ENCODE measurements at places on chromosomes 16 and 17.

- DNase-seq, result no peak
Observed at GRCh38 chr17:14301279-14302090, 604 bp downstream of the HS3ST3B1 start.

DNA sequence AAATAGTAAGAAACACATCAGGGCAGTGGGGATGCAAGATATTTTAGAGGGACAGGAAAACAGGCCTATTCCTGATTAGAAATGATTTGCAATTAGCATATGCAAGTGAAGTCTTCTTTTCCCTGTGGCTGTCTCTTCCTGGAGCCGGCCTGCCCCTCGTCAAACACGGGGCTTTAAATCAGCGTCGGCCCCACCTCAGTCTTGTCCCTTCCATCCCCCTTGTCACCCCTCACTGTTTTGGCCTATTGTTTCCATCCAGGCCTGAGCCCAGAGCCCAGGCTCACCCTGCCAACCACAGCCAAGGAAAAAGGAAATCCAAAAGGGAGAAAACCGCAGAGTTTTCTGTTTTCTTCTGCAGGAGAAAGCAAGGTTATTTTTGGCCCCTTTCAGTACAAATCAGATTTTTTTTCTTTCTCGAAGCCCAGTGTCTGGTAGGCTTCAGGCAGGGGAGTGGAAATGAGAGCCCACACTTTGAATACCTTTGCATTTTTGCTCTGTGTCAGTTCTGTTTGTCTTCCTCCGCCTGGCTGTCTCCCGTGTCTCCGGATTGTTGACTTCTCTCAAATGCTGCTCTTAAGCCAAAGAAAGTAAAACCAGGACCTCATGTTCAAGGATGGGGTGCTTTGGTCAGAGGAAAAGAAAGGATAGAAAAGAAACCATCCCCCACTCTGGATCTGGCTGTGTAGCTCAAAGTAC is 399.9 kb upstream of the CDH11 start:
- DNase-seq, result no peak

- DNase-seq, result peak; percentile 69
Observed at GRCh38 chr17:8673612-8674011, 43.1 kb upstream of the MYH10 start.

DNA sequence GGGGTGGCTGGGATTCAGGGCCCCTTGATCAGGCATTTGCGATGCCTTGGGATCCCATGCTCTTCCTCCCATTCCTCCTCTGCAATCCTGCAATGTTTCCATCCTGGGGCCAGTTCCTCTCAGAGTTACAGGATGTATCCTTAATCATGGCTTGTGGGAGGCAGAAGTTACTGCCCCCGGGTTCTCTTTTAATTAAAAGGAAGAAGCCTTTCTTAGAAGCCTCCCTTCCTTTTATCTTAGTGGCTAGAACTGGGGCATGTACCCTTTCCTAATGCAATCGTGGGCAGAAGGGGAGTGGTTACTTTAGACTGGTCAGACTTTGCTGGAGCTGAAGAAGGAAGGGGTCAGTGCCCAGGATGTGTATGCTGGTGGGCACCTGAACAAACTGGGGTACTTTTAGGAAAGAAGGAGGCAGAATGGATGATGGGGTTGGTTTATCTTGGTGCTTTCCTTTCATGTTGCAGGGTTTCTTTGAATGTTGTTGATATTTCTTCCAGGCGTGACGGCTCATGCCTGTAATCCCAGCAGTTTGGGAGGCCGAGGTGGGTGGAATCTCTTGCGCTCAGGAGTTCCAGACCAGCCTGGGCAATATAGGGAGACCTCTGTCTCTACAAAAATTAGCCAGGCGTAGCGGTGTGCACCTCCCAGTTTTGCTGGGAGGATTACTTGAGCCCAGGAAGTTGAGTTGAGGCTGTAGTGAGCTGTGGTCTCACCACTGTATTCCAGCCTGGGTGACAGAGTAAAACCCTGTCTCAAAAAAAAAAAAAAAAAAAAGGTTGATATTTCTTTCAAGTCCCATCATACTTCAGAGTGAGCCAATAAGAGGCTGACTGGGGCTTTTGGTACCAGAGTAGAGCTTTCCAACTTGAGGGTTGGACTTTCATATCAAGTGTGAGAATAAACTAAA is 13.2 kb upstream of the SPN start:
- DNase-seq, result no peak

- DNase-seq, result no peak
Observed at GRCh38 chr17:14746822-14747602, 446.1 kb downstream of the HS3ST3B1 start.

DNA sequence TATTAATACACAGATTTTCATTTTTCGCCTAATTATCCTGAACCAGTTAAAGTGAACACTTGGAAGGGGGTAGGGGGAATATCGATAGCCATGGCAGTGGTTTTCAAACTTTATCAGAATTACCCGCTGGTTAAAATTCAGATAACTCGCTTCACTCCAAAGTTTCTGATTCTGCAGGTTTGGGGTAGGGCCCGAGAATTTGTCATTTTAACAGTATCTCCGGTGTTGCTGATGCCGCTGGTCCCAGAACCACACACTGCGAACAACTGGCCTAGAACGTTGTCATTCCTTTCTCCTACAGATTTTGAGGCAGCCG is 313 bp upstream of the NSRP1 start:
- no peak for DNase-seq

DNA sequence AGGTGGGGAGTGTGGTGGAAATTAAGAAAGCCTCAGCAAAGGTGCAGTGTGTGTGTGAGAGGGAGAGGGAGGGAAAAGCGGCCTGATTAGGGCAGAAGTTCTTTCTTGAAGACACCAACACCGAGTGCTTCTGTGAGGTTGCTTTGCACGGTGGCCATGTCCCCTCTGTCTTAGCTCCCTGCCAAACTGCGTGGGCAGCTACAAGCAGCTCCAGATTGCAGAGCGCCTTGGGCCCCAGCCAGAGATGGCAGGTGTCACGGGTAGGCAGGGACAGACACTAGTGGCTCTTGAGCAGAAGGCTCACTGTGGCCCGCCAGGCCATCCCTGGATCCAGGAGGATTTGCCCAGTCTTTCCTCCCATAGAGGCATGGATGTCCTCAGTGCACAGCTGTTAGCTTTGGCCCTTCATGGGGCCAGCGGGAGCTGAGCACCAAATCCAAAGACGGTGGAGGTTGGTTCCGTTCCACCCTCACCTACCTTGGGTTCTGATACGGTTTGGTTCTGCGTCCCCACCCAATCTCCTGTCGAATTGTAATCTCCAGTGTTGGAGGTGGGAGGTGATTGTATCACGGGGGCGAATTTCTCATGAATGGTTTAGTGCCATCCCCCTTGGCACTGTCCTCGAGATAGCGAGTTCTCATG is 21.4 kb downstream of the KIAA0513 start:
- DNase-seq, result no peak

DNA sequence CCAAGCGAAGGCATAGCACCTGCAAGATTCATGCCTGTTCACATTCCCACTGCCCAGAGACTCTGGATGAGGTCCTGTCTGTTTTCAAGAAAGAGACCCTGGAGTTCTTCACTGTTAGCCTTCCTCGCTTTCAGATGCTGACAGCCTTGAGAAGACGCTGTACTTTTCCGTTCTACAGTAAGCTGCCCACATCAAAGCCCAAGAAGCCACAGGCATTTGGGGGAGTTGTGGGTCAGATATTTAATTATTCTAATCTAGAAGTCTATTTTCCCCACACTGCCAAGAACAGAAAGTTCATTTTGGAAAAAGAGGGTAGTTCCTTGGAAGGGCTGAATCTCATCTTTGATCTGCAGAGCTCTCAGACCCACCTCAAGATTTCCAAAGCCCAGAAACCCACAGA is 127.9 kb downstream of the AXIN2 start:
- DNase-seq, result no peak

GRCh38 chr16:86869288-86870022 is 291.1 kb downstream of the FOXL1 start:
- DNase-seq, result no peak

DNA sequence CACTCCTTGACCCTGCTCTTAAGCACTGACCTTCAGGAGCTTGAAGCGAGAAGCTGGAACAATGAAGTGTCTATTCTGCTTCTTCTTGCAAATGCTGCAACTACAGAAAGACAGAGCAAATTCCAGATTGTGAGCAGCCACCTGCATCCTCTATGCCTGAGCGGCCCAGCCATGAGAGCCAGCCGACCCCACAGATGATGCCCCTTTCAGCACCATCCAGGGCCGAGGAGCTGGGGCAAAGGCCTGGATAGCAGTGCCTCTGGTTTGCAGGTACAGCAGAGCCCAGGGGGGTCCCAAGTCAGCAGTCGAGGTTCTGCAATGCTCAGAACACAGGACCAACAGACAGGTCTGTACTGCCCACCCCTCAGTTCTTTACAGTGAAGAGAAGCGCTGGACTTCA is 4.7 kb downstream of the CENPV start:
- no peak for DNase-seq

DNA sequence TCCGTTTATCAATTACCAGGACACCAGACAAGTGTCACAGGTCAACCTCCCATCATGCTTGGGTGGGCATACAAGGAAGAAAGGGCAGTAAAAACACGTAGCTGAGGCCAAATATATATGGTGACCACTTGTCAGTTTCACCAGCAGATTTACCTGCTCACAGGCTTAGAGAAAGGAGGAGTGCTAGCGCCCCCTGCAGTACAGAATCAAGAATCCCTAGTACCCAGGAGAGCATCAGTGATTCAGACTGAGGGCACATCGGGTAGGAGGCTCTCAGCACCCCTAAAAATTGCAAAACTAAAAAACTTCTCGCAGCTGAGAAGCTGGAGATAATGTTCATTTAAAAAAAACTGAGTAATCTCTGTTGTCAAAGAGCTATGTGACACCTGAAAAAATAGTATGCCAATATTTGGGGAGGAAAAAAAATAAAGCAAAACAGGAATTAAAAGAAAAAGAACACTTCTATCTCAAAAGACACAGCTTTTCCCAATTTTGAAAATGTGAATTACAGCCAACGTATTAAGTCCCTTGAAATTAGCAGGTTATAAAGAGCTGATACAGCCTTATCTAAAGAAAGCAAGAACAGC is 21.2 kb upstream of the MON1B start:
- DNase-seq, result peak; percentile 9

- DNase-seq, result peak; percentile 25
Observed at GRCh38 chr17:6269478-6269877, 165.4 kb downstream of the AIPL1 start.

DNA sequence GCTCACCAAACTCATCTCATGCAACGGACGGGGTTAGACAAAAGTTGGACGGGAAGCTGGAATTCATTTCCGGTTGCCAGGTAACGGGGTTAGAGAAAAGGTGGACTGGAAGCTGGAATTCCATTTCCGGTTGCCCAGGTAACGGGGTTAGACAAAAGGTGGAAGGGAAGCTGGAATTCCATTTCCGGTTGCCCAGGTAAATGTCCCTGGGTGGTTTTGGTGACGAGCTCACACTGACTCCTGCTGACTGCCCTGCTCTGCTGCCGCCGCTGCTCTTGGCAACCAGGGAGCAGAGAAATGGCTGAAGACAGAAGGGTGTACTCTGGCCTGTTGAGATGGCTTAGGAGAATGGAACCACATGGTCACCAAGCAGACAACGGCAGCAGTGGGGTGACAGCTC is 170.3 kb upstream of the RPH3AL start:
- no peak for DNase-seq

GRCh38 chr17:55883149-55883548 is 132.3 kb downstream of the PCTP start:
- peak; percentile 0 for DNase-seq

- no peak for DNase-seq
Observed at GRCh38 chr16:30494709-30495108, 22.2 kb downstream of the ITGAL start.

GRCh38 chr17:50815400-50815799 is 20.0 kb upstream of the WFIKKN2 start:
- DNase-seq, result no peak

DNA sequence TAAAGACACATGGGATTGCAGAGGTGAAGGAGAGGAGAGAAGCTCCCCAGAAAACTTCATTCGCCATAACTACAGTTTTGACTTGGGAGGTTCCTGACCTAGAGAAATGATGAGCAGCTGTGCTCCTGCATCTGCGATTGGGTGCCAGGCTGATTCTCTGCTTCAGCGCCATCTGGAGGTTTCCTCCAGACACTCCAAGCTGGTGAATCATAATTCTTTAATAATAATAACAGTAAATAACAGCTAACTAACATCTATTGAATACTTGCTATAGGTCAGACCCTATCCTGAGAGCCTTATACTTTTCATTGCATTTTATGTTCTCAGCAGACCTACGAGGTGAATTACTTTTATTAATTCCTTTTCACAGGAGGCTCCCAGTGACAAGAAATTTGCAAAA is 575.8 kb downstream of the TOX3 start:
- DNase-seq, result peak; percentile 17

DNA sequence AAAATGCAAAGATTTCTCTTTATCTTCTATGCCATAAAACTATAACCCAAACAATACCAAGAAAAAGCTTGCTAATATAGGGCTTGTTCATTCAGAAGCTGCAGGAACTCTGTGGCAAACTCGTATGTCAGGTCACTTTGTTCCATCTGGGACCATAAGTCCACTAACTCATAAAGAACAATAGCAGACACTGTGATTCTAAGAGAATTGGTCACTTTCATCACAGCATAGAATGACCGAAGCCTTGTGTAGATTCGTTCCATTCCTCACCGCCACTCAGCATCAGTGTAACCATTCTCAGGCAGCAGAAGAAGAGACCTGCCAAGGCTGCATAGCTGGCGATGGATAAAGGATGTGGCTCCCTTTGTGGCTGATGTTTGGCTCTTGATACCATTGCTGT is 30.3 kb upstream of the VAT1L start:
- no peak for DNase-seq

- DNase-seq, result no peak
Observed at GRCh38 chr16:67540756-67541155, 12.1 kb downstream of the RIPOR1 start.

DNA sequence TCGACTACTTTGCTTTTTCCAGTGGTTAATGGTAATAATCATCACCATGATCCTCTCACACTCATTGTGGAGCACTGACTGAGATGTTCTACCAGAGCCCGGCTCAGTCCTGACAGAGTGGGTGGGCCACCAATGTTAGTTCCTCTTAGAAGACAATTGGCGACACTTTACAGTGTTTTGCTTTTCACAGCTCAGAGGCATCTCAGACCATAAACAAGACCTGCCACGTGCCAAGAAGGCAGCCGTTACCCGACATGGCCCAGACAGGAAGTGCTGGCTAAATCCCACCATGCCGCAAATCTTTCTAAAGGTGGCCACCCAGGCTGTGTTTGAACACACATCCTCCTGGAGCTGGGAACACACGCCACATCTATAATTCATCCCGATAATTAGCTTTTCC is 103.7 kb downstream of the XYLT1 start:
- DNase-seq, result no peak

- peak; percentile 79 for DNase-seq
Observed at GRCh38 chr16:3444032-3444388, 530 bp downstream of the NAA60 start.

All from AG10803 (cell line).